Right atrium auricular region (tissue), 2 donors: ENCODE measurements at places on chromosomes 7 and 10.

DNA sequence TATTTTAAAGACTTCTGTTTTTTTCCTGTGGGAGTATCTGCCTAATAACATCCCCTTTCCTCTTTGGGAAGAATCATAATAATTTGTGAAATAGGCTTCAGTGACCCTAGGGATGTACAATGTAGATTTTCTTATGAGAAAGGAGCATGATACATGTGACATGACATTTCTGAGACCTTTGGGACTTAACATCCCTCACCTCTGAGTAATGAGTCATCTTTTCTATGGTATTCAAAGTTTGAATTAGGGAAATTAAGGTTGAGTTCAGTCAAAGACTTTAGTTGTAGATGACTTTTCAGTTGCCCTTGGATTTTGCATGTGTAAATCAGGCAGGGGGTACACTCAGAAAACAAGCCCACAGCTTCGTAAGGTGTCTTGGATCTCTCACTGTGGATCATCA is 14.3 kb downstream of the GRK5 start:
- H3K36me3 ChIP-seq, result no peaks in the 10 kb centered on the region
- H3K4me3 ChIP-seq, result no peak overlapping the region
- DNase-seq, result no peak
- no peaks in the 10 kb centered on the region for H3K27me3 ChIP-seq
- H3K4me1 ChIP-seq, result peaks cover 66% of the 10 kb centered on the region

DNA sequence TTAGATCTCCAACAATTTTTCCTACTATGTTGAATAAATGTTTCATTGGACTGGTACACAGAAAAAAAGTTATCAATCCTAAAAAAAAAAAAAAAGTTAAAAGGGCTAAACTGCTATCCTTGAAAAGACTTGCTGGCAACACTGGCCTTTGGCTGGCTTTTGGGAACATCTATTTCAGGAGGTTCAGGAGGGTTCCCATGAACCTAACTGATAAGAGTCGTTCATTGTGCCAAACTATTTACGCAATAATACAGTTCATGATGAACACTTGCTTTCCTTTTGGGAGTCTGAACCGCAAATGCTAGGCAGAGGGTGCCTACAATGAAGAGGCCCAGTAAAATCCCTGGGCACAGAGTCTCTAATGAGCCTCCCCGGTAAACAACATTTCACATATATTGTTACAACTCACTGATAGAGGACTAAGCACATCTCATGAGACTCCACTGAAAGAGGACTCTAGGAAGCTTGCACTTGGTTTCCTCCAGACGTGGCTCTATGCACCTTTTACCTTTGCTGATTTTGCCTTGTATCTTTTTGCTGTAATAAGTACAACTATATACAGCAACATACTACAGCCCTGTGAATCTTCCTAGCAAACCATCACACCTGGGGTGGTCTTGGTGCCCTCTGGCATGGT is 45.0 kb downstream of the ZFAND4 start:
- no peak overlapping the region for H3K4me3 ChIP-seq
- H3K27ac ChIP-seq, result peak overlapping the region; percentile 65
- no peak for DNase-seq
- no peaks in the 10 kb centered on the region for H3K36me3 ChIP-seq

GRCh38 chr7:69663911-69664832 is 65.9 kb downstream of the AUTS2 start:
- no peaks in the 10 kb centered on the region for H3K27me3 ChIP-seq
- no peaks in the 10 kb centered on the region for H3K36me3 ChIP-seq
- H3K4me3 ChIP-seq, result no peak overlapping the region

DNA sequence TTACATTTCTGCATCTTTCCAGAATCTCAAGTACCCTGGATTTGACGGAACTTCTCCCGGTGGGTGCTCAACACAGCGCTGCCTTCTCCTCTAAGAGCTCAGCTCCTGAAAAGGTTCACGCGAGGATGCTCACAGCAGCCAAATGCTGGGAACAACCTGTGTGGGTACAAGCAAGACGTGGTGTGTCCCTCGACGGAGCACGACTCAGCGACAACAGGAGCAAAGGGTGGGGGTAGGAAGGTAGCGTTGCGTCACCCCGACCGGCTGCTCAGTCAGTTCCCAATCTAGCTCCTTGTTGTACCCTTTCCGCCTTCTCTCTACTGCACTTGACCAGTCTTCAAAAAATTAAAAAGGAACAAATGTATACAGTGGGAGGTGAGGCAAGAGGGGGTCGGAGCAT is 117.3 kb downstream of the PTPRN2 start:
- H3K4me3 ChIP-seq, result no peak overlapping the region
- H3K4me1 ChIP-seq, result no peaks in the 10 kb centered on the region
- H3K27me3 ChIP-seq, result no peaks in the 10 kb centered on the region
- H3K27ac ChIP-seq, result no peak overlapping the region
- no peaks in the 10 kb centered on the region for H3K36me3 ChIP-seq
- DNase-seq, result no peak

GRCh38 chr10:37854626-37855025 is 2.8 kb downstream of the ZNF248 start:
- H3K36me3 ChIP-seq, result peaks cover 4% of the 10 kb centered on the region
- H3K4me3 ChIP-seq, result no peak overlapping the region
- DNase-seq, result no peak
- no peaks in the 10 kb centered on the region for H3K4me1 ChIP-seq

DNA sequence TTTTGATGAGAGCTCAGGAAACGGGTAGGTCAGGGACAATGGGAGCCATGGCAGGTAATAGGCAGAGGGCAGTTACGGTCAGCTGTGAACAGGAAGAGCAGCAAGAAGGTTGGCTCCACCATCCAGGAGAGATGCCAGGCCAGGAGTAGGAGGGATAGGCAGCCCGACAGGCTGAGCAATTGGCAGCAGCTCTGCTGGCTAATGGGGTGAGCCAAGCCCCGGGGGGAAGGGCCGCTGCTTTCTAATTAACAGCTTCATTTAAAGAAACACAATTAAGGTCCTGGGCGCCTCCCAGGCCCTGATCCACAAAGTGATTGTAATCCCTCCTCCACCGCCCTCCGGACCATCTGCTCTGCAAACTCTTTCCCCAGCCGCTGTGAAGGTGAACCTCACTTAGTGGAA is 23.7 kb downstream of the SH2B2 start:
- DNase-seq, result no peak
- H3K4me3 ChIP-seq, result no peak overlapping the region
- H3K27me3 ChIP-seq, result no peaks in the 10 kb centered on the region
- no peaks in the 10 kb centered on the region for H3K36me3 ChIP-seq
- H3K4me1 ChIP-seq, result peaks cover 4% of the 10 kb centered on the region

GRCh38 chr10:63173468-63174232 is 40.5 kb downstream of the NRBF2 start:
- no peak overlapping the region for H3K27ac ChIP-seq
- H3K27me3 ChIP-seq, result no peaks in the 10 kb centered on the region
- H3K4me1 ChIP-seq, result peaks cover 9% of the 10 kb centered on the region
- no peak for DNase-seq
- H3K4me3 ChIP-seq, result no peak overlapping the region
- peaks cover 44% of the 10 kb centered on the region for H3K36me3 ChIP-seq

GRCh38 chr7:138254444-138254843 is 178.2 kb downstream of the AKR1D1 start:
- H3K36me3 ChIP-seq, result no peaks in the 10 kb centered on the region
- no peak for DNase-seq
- no peak overlapping the region for H3K27ac ChIP-seq
- peaks cover 14% of the 10 kb centered on the region for H3K4me1 ChIP-seq
- H3K4me3 ChIP-seq, result no peak overlapping the region
- H3K27me3 ChIP-seq, result no peaks in the 10 kb centered on the region

DNA sequence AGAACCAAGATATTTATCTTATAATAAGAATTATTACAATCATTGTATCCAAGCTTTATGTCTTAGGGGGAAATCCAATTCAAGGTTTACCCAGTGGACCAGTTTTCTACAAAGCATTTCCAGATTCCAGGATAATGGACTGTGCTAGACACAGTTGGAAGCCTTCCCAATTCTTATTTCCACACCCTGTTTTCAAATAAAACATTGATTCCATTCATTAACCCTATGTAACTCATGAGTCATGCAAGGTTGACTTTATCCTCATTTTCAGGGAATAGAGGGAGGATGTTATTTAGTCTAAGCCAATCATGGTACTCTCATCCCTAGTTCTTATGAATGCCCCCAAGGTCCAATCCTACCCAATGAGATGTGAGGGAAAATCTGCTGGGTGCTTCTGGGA is 145.7 kb downstream of the RNLS start:
- H3K27ac ChIP-seq, result no peak overlapping the region
- H3K4me3 ChIP-seq, result no peak overlapping the region
- no peaks in the 10 kb centered on the region for H3K27me3 ChIP-seq
- H3K4me1 ChIP-seq, result no peaks in the 10 kb centered on the region
- no peaks in the 10 kb centered on the region for H3K36me3 ChIP-seq

GRCh38 chr7:81869670-81870069 is 99.8 kb upstream of the HGF start:
- no peaks in the 10 kb centered on the region for H3K27me3 ChIP-seq
- no peak overlapping the region for H3K27ac ChIP-seq
- H3K4me1 ChIP-seq, result no peaks in the 10 kb centered on the region
- no peak overlapping the region for H3K4me3 ChIP-seq
- H3K36me3 ChIP-seq, result no peaks in the 10 kb centered on the region

DNA sequence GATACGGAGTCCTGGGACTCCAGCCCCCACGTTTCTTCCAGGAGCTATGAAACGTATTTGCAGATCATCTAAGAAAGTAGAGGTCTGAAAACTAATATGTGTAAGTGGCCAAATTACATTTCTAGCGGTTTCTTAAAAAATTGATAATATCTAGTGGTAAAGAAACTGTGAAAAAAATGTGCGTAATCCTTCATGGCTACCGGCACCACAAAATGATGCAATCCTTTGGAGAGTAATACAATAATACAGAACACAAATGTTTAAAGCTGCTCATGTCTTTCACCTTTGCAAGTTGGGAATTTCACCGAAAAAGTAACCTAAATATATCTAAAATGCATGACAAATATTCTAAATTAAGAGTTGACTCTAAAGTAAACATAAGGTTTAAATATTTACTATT is 742.1 kb downstream of the GRID1 start:
- no peaks in the 10 kb centered on the region for H3K4me1 ChIP-seq
- peak; percentile 21 for DNase-seq
- no peak overlapping the region for H3K27ac ChIP-seq
- H3K4me3 ChIP-seq, result no peak overlapping the region
- H3K36me3 ChIP-seq, result no peaks in the 10 kb centered on the region

DNA sequence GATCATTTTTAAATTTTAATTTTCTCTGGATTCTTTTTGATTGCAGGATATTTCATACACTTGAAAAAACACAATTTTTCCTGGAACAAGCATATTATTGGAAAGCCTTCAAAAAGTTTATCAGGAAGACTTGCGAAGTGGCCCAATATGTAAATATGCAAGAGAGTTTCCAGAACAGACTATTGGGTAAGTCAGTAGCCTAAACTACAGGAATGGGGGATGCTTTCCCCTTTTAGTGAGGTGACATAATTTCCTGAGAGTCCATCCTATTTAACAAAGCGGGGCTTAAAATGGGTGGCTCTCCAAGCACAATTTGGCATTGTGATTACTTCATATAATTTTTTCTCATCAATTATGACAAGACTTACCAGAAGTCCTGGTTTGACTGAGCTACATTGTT is 77.9 kb downstream of the ABCA13 start:
- H3K27me3 ChIP-seq, result no peaks in the 10 kb centered on the region
- no peaks in the 10 kb centered on the region for H3K36me3 ChIP-seq
- no peak for DNase-seq

DNA sequence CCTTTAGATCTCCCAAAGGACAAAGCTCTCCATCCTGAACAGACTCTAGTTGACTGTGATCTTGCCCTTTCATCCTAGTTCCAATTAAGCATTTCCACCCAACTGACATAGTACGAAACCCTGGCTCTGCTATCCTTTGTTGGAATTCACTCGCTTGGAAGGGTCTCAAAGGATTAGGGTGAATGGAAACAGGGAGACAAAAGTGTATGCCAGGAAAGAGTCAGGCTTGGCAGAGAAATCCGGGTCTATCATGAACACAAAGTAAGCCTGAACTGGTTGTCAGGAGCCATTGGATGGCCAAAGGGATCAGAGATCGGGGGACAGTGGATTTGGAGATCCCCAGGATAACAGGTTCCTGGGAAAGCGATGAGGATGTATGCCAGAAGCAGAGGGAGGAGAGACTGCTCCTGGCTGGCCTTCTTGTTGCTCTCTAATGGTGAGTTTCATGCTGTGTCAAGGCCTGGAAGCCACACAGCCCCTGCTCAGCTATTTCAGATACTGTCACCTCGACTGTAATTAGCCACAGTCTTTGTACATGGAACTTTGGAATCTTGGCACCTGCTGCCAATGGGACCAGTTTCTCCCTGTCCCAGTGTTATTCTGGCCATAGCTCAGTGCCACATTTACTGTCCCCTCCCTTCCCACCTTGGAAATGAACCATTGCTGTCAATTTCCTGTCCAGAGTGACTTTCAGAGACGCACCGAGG is 1168.7 kb upstream of the AUTS2 start:
- no peaks in the 10 kb centered on the region for H3K4me1 ChIP-seq
- H3K27me3 ChIP-seq, result no peaks in the 10 kb centered on the region
- H3K36me3 ChIP-seq, result no peaks in the 10 kb centered on the region
- no peak overlapping the region for H3K27ac ChIP-seq
- H3K4me3 ChIP-seq, result no peak overlapping the region
- no peak for DNase-seq

- peaks cover 20% of the 10 kb centered on the region for H3K4me1 ChIP-seq
- H3K27ac ChIP-seq, result no peak overlapping the region
- H3K27me3 ChIP-seq, result no peaks in the 10 kb centered on the region
These were observed 50.0 kb downstream of the PRTFDC1 start for GRCh38 chr10:24902400-24902728.

- no peak overlapping the region for H3K4me3 ChIP-seq
- H3K27ac ChIP-seq, result no peak overlapping the region
These were observed 119.9 kb downstream of the HECW1 start for GRCh38 chr7:43232366-43232765.

DNA sequence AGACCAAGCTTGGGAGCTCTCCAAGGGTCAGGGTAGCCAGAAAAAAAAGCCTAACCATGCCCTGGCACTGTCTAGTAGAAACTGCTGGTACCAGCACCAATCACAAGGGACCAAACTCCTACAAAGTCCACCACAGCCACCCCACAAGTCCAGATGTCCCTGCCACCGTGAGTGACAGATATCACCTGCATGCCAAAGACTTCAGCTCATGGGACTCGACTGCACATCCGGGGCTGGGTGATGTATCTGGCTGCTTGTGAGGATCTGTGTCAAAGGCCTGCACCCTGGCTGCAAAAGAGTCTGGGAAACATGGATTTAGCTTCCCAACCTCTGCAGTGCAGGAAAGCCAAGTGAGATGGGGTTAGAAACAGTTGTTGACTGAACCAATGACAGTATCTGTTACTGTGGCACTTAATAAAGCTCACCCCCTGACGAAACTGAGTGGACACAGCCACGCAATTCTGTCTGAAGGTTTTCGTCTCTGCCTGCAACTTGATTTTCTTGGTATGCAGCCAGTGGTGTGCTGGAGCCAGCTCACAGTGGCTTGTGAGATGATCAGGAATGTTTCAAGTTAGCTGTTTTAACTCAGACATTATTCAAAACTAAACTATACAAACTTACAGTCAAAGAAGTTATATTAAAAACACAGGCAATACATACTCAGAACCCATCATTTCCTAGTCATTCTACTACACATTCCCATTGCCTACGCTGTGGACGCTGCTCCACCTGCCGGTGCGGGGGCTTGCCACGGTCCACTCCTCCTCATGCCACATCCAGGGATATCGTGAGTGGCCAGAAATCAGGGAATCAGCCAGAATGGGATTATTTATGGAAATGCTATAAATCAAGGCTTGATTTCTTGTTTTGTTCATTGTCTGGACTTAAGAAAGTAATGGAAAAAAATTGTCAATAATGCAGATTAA is 9.2 kb downstream of the ZNF488 start:
- H3K4me3 ChIP-seq, result no peak overlapping the region
- no peaks in the 10 kb centered on the region for H3K36me3 ChIP-seq
- H3K27me3 ChIP-seq, result no peaks in the 10 kb centered on the region
- DNase-seq, result peak; percentile 52
- no peak overlapping the region for H3K27ac ChIP-seq

- H3K4me1 ChIP-seq, result peaks cover 32% of the 10 kb centered on the region
- no peaks in the 10 kb centered on the region for H3K36me3 ChIP-seq
- no peak for DNase-seq
These were observed 13.2 kb downstream of the UBTD1 start for GRCh38 chr10:97511711-97512440.
